NCI-H1105 treated with DMSO at 0.1 percent for 48 hours (cell line): ENCODE measurements at places on chromosomes 3 and 15.

DNA sequence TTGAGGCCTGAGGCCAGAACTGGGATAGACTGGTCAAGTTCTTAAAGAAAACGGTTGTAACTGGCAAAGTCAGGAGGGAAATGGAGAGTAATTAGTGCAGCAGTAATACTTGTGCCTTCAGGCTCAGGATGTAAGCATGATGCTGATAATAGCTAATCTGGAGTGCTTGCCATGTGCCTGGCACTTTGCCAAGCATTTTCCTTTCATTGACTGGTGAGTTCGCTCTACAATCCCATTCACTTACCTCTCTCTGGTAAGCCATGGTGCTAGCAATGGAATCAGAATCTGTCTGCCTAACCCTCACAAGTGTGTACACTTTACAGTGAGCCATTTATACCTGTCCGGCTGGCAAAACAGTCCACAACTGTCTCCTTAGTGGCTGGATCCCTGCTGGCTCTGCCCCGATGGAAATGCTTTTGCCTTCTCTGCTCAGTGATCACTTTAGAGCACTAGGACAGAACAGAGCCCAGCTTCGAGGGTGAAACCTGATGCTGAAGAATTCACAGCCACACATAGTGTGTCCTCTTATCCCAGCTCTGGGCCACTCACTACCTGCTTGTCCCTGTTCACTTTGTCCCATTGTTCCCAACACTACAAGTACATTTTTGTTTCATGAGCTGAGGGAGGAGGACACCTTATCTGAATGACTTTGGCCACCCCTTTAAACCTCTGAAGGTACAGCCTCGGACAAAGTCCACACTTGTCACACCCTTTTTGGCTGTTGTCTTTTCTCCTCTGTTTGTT is 10.3 kb downstream of the CHP1 start:
- peak; percentile 80 for DNase-seq

DNA sequence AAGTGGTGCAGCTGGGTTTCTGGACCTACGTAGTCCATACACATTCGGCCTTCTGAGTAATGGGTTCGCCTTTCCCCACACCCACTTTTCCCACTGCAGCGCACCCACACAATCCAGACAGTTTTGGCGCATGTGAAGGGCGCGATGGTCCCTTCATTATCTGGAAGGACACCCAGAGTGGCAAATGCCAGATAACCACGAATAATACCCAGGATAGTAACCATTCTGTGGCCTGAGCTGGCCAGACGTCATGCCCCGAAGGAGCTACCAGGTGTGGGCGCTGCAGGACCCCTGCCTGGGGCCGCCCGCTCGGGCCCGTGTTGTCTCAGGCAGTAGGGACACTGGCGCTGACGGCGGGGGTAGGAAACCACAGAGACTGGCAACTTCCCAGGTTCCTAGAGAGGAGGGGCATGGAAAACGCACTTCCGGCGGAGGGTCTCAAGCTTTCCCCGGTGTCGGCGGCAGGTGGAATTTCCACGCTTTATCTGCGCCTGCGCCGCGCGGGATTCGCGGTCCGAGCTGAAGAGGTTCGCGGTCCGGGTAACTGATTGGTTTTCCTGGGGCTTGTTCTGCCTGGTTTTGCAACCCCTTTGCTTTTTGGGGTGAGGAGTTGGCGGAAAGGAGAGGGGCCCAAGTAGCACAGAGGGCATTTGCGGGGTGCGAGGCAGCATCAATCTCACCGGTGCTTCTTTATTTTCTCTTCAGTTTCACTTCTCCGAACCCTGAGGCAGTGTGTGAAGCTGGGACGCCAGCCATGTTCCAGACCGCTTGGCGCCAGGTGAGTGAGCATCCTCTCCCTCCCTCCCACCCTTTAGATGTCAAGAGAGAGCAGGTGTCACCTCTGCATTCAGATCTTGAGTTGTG is at the start of gene ZNF620:
Gene ZNF620 (plus strand): TSS at position 441 of the 864 bp plus-strand sequence. CDS start 314 bp downstream, at position 755.
- DNase-seq: peak; percentile 84

- no peak for DNase-seq
Measured at GRCh38 chr3:175179055-175179454, 319.9 kb downstream of the NAALADL2 start.

DNA sequence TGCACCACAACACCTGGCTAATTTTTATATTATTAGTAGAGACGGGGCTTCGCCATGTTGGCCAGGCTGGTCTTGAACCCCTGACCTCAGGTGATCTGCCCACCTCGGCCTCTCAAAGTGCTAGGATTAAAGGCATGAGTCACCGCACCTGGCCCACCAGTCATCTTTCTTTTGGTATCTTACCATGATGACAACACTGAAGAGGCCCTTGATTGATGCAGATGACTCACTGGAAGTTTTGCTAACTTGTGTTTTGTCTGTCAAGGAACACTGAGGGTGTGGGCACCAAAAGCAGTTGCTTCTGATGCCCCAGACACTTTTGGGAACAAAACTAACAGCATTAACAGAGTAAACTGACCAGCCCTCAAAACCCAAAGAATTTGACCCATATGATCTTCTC is 88.3 kb downstream of the MYO5A start:
- no peak for DNase-seq

DNA sequence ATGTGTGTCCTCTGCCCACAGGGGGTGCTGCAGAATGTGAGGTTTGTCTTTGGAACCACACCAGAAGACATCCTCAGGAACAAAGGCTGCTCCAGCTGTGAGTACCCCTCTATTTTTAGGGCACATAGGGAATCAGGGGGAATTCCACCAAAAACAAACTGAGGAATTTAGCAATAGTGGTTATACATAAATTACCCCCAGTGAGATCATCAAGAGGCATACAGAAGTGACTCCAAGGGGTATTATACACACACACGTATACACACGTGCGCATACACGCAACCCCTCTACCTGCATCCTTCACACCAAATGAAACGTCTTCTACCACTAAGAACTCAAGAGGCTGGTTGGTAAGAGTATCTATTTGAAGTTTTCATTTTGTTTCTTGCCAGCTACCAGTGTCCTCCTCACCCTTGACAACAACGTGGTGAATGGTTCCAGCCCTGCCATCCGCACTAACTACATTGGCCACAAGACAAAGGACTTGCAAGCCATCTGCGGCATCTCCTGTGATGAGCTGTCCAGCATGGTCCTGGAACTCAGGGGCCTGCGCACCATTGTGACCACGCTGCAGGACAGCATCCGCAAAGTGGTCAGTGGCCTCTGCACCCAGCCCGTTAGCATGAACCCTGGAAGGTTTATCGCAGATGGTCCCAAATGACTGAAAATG is 2.9 kb downstream of the THBS1 start:
- DNase-seq: no peak

DNA sequence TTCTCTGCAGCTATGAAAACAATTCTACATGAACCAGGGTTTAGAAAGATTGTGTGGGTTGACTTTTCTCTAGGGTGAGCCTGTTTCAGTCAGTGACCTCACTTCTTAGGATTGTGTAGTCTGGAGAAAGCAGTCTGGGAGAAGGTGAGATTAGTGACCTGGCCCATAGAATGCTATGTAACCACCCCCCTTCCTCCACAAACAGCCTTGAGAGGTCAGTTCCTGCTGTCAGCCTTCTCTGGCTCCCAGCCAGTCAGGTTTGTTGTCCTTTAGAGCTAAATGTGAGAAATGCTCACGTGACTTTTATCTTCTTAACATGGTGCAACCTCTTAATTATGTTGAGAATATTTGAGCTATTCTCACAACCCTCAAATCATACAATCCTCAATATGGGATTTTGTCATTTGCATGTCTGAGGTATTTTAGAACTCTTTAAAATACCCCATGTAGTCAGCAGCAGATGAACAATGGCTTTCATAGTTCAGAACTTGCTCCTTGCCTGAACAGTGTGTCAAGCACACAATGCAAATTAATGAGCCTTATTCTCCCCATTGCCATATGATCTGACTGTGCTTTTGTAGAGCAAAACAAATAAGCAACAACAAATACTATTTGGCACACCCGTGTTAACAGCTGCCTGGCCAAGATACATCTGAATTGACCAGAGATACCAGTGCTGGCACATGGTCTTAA is 311.6 kb downstream of the CNTN6 start:
- DNase-seq: peak; percentile 42

DNA sequence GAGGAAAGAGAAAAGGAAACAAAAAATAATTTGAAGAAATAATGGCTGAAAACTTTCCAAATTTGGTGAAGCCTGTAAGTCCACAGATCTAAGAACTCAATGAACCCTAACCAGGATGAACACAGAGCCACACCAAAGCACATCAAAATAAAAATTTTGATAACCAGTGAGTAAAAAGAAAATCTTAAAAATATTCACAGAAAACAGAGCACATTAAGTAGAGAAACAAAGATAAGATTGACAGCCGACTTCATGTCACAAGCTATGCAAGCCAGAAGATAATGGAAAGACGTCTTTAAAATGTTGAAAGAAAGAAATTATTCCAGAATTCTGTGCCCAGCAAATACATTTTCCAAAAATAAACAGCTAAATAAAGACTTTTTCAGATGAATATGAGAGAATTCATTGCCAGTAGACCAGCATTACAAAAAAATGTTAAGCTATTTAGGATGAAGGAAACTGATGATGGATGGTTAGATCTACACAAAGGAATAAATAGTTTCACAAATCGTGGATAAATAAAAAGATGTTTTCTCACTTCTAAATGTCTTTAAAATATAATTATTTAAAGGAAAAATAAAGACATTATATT is 140.2 kb upstream of the SKOR1 start:
- DNase-seq: peak; percentile 44

GRCh38 chr3:8790529-8790928 is 21.1 kb upstream of the OXTR start:
- DNase-seq: no peak

GRCh38 chr3:87968668-87969067 is 90.1 kb downstream of the CGGBP1 start:
- DNase-seq: no peak

- DNase-seq: no peak
Measured at GRCh38 chr3:52852419-52852818, 17.6 kb upstream of the MUSTN1 start.

DNA sequence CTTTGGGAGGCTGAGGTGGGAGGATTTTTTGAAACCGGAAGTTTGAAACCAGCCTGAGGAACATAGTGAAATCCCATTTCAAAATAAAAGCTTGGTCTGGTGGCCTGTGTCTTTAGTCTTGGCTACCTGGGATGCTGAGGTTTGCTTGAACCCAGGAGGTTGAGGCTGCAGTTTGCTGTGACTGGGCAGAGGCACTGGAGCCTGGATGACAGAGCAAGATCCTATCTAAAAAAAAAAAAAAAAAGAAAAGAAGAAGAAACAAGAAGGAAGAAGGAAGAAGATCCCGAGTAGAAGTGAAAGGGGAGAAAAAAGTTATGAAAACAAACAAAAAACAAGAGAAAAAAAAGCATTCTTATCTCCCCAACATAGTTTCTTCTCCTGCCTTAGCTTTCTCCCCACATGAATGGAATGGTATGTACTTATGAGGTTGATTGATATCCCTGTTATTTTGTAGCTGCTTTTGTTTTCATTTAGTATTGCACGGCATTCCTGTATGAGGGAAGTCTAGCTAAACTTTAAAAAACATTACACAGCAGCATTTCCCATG is 42.4 kb downstream of the TMEM40 start:
- no peak for DNase-seq

DNA sequence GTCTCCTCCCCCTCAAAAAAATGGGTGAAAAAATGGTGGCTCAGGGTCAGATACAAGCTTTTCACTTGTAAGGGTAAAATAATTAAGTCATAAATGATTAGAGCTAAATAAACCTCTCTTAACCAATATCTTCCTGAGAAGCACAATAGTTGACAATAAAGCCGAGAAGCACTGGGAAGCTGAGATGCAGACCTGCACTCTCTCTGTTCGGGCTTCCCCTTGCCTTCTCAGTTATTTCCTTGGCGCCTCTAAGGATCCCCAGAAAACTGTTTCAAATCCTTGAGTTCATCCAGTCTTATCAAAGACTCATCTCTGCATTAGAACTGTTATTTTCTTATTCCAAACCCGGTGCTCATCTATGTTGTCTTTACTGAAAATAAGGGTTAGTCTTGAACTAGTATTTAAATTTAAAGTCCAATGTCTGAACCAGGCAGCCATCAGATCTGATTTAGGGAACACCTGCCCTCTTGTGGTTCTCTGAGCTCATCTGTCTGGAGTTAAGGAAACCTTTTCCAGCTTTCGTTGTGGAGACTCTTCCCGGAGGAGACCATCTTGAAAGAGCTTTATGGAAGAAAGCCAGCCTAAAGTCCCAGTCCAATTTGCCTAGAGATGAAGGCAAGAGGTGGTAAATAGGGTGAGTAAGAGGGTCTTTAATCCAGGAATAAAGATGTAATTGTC is 256.4 kb upstream of the MCTP2 start:
- peak; percentile 19 for DNase-seq

GRCh38 chr15:74857671-74858368 is 14.9 kb upstream of the ULK3 start:
- DNase-seq: no peak

DNA sequence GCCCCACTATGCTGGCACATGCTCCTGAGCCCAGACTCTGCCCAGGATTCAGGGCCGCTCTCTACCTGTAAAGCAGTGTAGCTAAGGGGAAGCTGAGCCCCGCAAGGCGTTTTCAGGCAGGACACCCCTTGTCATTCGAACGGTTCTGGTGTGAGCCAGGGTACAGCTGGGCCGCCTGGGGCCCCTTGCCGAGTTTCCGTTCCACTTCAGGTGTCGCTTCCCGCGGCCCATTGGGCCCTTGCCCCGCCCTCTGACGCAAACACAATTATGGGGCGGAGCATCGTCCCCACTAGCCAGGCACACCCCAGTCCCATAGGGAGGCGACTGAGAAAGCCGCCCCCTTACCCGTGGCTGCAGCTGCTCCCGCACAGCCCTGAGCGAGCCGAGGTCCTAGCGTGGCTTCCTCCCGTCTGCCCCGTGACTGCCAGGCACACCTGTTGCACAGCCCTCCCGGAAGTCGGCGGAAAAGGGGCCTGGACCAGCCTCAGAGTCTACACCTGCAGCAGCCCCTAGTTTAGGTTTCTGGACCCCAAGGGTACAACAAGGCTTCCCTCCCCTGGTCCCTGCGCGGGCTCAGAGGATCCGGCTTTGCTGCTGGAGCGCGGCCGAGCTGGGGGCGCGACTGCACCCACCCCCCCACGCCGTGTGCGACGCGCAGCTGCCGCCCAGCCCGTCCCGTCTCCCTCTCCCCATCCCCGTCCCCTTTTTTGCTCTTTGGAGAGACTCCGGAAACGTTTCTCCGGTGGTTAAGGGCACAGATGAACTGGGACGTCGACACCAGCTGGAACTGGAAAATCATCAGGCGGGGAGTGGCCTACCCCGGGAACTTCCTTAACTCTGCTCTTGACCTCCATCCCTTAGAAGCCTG is at the start of gene PLSCR2:
Gene PLSCR2 (minus strand): TSS at position 412 of the 868 bp plus-strand sequence. CDS start 9,657 bp downstream, outside the sequence.
- DNase-seq: peak; percentile 43
